AG08396 (cell line): ENCODE measurements at places on chromosomes 16 and 17.

- DNase-seq: no peak
These were observed 16.1 kb upstream of the SPATA32 start for GRCh38 chr17:45277992-45278391.

DNA sequence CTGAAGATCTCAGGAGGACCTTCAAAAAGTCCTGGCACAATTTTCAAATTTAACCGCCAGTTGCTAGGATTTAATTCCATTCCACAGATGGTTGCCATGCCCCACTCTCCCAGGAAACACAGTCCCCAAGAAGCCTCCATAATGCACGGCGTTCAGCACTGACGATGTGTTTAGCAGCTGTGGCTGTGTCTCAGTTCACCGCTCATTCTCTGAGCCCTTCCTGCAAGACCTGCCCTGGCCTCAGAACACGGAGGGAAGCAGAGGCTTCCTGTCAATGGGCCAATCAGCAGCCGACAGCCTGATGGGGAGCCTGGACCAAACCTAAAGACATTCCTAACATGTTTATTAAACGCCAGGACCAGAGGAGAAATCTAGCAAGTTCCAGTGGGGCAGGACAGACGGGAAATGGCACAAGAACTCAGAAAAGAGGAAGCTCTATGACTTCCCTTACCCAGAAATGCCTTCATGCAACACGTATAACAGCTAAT, 4.9 kb downstream of the MYLK3 start:
- DNase-seq: peak; percentile 70

- DNase-seq: no peak
These were observed at the start of gene PRR15L for GRCh38 chr17:47957591-47958490. PRR15L (minus strand) TSS chr17:47957883; CDS start chr17:47953234, 4,649 bp downstream.

DNA sequence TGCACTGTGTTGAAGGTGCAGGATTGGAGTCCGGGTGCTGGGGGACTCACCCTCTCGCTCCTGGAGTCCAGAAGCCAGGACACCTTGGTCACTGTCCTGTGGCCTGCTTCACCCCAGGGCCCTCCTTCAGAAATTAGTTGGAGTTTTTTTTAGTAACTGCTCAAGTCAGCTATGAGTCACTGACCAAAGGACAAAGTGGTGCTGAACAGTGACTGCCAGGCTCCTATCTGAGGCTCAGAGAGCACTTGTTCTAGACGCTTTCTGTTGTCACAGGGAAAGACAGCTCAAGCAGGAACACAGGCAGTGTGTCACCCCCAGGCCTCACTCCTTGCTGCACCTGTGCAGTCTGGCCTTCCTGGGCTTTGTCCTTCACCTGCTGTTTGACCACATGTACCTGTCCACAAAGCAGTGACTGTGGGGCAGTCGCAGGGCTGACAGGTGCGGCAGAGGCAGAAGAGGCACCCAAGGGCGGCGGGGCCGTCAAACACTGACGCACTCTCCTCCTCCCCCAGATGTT, 4.1 kb upstream of the FAAP100 start:
- peak; percentile 68 for DNase-seq

DNA sequence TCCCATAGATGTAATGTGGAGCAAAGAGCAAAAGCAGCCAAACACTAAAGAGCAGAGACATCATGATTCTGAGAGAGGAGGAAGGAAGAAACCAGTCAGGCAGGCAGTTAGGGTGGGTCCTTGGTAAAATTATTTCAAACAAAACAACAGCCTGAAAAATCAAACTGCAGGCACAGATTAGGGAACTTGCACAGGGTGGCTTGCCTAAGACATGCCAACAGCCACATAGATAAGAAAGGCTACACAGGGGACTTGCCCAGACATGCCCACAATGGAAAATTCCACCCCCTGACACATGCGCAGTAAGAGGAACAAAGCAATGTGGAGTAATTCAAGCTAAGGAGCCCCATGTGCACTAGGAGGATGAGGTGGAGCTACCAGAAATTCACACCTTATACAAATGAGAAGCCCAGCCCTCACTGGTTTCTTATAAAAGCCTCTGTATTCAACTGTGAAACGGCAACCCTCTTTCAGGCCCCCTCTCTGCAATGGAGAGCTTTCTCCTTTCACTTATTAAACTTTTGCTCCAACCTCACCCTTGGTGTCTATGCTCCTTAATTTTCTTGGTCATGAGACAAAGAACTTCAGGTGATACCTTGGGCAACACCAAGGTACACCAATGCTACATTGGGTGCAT, 7.3 kb upstream of the GAS7 start:
- no peak for DNase-seq

DNA sequence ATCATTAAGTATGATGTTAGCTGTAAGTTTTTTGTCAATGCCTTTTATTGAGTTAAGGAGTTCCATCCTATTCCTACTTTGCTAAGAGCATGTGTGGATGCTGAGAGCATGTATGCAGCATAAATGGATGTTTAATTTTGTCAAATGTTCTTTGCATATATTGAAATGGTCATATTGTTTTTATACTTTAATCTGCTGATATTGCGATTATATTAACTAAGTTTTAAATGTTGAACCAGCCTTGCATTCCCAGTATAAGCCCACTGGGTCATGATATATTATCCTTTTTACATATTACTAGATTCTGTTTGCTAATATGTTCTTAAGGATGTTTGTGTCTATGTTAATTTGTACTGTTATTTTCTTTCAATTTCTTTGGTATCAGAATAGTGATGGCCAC, 53.2 kb downstream of the CCDC182 start:
- no peak for DNase-seq

- DNase-seq: no peak
These were observed 38.9 kb upstream of the C1QL1 start for GRCh38 chr17:45006927-45007461.
